ENCODE measurements at places on chromosomes 12 and 14.

DNA sequence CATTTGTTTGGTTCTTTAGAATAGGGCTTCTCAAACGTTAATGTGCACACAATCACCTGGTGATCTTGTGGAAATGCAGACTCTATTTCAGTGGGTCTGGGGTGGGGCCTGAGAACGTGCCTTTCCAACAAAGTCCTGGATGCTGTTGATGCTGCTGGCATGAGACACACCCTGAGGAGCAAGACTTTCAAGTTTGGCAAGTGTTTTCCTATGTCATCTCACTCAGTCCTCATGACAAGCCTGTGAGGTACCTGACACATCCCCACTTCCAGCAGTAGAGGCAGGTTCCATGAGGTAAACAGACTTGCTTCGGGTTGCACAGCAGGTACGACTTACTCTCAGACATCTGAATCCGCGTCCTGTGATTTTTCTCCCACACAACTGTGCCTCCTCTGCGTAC, 147.1 kb downstream of the MYRFL start:
- no peak for DNase-seq

GRCh38 chr12:1592444-1593173, 1.8 kb downstream of the FBXL14 start:
- peak; percentile 82 for DNase-seq

GRCh38 chr14:31205681-31206535, 1.7 kb downstream of the HECTD1 start:
- DNase-seq, result no peak

GRCh38 chr14:74804219-74804825, 41.2 kb downstream of the YLPM1 start:
- DNase-seq, result no peak

- peak; percentile 19 for DNase-seq
These were observed 507 bp downstream of the BAZ2A start for GRCh38 chr12:56629459-56630179.

- DNase-seq, result no peak
These were observed 11.6 kb downstream of the DEGS2 start for GRCh38 chr14:100147691-100148464.
